ENCODE measurements at places on chromosomes 16 and 17.

DNA sequence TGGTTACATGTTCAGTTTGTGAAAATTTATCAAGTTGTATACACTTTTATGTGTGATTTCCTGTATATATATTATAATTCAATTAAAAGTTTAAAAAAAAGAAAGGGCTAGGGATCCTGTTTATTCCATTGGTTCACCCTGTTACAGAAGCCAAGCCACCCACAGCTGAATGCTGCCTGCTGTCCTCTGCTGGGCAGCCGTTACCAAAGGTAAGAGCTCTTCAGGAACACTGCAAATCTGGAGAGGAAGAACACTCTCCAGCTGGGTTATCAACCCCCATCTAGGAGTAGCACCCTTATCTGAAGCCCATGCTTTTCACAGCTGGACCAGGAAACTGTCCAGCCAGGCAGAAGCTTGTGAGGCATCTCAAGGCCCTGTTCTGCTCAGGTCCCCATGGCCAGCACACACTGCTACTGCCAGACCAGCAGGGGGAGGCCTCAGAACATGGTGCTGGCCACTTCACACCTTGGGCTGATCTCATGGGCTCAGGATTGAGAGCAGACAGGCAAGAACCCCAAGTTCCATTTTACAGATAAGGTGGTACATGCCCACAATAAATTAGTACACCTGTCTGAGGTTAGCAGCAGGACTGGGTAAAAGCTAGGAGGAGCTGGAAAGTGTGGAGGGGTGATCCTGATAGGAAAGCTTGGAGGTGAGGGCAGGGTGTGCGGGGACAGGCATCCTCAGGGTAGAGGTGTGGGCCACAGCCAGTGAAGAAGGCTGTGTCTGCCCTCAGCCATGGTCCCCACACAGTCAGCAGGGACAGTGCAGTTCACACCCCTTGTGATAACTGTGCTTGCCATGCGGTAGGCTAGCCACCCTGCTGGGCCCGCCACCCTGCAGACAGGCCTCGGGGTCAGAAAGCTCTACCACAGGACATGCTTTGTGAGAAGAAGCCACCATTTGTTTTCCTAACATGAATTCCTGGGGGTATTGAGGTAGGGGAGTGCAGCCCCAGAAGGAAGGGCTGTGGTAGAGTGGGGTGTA lies 54.3 kb upstream of the SREBF1 start:
- no peak for DNase-seq

GRCh38 chr16:49531425-49531824 lies 157.8 kb downstream of the C16orf78 start:
- no peak for DNase-seq

DNA sequence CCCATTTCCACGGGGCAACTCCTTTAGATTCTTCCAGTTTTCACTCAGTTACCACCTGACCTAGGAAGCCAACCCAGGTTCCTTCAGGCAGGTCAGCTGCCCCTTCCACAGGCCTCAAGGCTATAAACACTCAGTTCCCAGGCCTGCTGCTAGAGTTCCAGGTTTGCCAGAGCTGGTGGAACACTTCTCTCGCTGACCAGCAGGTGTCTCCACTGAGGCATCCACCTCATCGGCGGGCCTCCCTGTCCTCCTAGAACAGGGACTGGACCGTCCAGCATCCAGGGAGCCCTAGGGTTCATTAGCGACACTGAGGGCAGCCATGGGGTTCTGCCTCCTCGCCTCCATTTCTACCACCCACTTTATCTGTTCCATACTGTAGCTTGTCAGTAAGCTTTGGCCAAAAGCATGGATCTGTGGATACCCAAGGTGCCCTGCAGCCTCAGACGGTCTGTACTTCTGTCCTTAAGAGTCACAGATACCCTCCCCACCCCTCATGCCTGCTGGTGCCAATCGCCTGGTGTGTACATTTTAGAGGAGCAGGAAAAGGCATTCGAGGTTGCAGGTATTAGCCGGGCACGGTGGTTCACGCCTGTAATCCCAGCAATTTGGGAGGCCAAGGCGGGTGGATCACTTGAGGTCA lies 29.0 kb downstream of the PIMREG start:
- DNase-seq = no peak

GRCh38 chr16:67277999-67278772 lies 1.1 kb upstream of the PLEKHG4 start:
- DNase-seq = no peak

GRCh38 chr16:15539197-15539596 lies 103.8 kb downstream of the MARF1 start:
- no peak for DNase-seq

- no peak for DNase-seq
These were observed 4.9 kb downstream of the P3H4 start for GRCh38 chr17:41806685-41807445.

DNA sequence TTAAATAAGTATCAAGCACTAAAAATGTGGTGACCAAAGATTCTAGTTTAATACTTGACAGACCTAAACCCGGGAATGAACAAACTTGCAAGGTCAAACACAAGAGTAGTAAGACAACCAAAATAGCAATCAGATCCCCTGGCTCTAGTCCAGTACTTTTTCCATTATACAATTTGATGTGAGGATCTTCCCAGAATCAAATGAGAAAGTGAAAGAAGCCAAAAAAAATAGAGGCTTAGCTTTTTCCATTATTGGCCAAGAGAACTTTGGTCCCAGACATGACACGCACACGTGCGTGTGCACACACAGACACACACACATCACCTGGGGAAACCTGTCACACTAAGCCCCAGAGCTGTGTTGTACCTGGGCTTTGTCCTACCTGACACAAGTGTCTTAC lies 300.6 kb upstream of the CDH5 start:
- DNase-seq = peak; percentile 56

DNA sequence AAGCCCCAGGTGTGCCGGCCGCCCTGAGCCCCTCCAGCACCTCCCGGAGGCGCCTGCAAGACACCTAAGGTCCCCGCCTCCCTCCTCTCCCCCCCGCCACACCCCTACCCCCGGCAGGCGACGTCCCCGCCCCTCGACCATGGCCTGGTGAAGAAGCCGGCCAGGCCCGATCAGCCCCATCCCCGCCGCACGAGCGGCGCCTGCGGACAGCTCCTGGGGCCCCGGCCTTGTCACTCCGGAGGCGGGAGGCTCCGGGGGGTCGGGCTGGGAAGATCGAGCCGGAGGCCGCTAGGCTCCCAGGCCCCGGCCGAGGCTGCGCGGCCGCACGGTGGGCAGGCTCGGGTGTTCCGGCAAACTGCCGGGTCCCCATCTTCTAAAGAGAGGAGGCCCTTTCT lies 405 bp upstream of the ACE start:
- no peak for DNase-seq

DNA sequence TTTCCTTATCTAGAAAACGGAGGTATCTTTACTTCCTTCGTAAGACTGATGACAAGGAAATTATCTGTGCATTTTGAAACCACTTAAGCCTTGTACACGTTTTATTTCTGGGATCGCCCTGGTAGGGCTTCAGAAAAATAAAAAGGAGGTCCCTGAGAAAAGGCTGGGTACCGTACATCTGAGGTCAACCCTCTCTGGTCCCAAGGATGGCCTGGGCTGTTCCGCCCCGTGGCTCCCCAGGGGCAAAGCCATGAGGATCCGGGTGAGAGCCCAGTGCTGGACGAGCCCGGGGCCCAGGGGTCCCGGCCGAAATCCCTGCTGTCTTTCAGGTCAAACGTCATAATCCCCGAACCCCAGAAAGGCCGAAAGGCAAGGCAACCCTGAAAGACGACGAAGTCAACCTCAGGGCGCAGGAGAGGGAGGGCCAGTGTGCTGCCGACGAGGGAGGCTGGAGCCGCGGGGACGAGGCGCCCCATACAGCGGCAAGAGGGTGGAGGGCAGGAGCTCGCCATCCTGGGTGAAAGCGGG lies 656 bp upstream of the FUS start:
- no peak for DNase-seq

- DNase-seq = no peak
These were observed 14.0 kb upstream of the DPEP1 start for GRCh38 chr16:89599451-89599858.

DNA sequence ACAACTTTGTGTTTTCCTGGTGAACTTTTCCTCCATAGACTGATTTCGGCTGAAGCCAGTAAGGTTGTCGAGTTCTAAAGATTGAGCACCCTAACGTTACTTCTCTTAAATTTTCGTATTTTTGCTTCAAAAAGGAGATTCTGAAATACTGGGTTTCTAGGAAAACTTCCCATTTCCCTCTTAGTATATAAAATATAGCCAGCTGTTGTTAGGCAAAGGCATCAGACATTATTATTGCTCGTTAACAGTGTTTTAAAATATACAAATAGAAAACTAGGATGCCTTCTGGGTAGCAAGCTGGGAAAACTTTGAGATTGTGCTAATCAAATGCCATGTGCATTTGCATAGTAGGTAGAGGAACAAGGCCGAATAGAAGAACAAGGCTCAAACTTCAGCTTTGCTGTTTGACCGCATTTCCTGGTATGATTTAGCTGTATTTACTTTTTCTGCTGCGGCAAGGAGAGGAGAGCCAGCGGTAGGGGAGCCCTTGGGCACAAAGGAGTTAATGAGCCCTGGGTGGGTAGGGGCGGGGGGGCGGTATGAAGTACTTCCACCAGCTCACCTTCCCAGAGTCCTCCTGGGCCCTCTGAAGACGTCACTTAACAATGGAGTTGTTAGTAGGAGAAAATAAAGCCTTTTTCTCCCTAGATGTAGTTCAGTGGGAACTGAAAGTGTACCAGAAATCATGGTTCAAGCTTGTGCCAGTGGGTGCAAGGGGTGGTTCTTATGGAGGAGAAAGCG lies 151.9 kb downstream of the MSI2 start:
- no peak for DNase-seq

DNA sequence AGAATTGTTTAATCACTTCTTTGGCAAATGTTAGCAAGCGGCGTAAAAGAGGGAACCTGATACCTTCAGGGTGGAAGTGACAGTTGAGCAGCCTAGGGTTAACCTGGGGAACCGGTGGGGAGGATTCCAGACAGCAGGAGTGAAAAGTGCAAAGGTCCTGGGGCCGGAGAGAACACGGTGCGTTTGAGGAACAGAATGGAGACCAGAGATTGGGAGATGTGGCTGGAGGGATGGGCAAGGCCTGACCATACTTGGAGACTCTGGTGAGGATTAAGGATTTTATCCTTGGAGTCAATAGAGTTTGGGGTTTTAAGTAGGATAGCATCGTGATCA lies 2.3 kb upstream of the ZNF500 start:
- no peak for DNase-seq

- no peak for DNase-seq
These were observed 474.3 kb upstream of the TOM1L1 start for GRCh38 chr17:54426296-54426886.

DNA sequence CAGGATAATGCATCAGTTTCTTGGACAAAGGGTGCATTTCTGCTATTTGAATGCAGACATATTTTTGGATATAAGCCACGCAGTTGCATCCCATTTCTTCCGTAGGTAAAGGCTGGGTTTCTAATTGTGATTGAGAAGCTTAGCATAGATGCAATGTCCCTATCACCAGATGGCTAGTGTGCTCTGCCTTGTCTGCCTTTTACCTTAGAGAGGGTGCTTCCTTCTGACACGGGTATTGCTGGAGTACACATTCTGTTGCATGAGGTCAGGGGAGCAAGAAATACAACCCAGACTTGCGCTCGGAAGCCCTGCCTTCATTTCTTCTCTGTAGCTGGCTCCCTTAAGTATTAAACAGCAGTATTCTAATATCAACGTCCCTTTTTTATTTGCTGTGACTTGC lies 337.4 kb downstream of the WWOX start:
- no peak for DNase-seq

DNA sequence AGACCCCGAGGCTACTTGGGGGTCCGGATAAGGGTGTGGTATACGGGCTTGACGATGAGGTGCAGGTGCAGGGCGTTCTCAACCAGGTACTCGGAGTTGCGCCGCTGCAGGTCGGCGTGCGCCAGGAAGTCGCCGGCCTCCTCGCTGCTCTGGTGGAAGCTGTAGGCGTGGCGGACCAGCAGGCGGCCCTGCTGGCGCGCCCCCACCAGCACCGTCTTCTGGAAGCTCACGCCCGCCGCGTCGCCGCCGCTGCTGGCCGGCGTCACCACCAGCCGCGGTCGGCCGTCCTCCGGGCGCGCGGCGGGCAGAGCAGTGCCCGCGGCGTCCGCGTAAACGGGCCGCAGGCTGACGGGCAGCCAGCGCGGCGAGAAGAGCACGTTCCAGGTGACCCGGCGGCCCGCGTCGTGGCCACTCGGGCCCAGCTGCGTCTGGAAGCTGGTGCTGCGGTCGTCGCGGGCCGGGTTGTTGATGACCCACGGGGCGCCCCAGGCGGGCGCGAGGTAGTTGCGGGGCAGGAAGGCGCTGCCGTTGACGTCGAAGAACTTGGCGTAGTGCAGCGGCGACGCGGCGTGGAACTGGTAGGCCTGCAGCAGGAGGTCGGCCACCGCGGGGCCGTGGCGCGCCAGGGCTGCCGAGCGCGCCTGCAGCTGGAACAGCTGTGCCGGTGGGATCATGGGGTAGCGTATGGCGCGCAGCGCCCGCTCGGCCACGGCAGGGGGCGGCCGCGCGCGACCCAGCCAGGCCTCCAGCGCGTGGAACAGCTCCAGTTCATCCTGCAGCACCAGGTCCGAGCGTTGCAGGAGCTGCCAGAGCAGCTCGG lies 4.8 kb downstream of the BTBD17 start:
- DNase-seq = no peak

DNA sequence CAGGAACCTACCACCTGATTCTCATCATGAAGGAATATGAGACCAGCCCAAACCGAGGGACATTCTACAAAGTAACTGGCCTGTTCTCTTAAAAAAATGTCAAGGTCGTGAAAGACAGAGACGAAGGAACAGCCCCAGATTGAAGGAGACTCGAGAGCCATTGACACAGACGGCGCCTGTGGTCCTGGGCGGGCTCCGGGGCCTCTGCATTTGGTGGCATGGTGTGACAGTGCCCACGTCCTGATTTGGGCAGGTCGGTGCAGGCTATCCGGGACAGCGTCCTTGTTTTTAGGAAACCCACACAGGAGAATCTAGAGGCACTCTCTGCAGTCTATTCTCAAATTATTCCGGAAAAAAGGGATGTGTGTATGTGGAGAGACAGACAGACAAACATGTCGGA lies 64.1 kb downstream of the ADCY9 start:
- no peak for DNase-seq

- DNase-seq = no peak
These were observed 64.6 kb downstream of the RTN4RL1 start for GRCh38 chr17:1960545-1960912.

- no peak for DNase-seq
These were observed 94.1 kb upstream of the SIAH1 start for GRCh38 chr16:48479329-48479728.

GRCh38 chr17:2872282-2872681 lies 76.0 kb downstream of the RAP1GAP2 start:
- DNase-seq = no peak

DNA sequence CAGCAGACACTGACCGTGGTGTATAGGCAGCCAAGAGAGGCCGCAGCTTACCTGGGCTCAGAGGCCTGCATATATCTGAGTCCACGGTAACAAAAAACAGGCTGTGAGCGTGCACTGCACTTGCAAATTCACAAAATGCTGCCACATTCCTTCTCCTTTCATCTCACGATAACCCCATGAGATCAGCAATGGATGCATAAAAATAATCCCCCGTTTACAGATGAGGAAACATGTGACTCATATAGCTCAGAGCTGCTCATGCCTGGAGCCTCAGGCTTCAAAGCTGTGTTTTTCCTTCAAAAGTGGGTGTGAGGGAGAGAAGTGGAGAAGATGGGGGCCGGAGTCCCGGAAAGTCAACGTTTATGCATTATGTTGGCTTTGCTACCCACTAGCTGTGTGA lies 118.3 kb upstream of the FOXF1 start:
- no peak for DNase-seq
